Osteocyte (in vitro differentiated cells): ENCODE measurements at places on chromosomes 2 and 18. TPM values are rescaled to one million over a fixed set of nuclear protein-coding genes. Genes with fewer than 3 reads are reported as not detected.

The KRTCAP3 gene
- total RNA-seq, result 2.3 and 3.2 TPM in 2 replicates

The RBM44 gene
- 0.46 and 0.63 TPM in 2 replicates for total RNA-seq

The ERICH2 gene
- not detected in 2 replicates for total RNA-seq

The MERTK gene
- 1.2 and 1.5 TPM in 2 replicates for total RNA-seq

The PROKR1 gene
- not detected in 2 replicates for total RNA-seq

The MOGAT1 gene
- total RNA-seq, result not detected in 2 replicates

The G6PC2 gene
- not detected in 2 replicates for total RNA-seq

The ACKR3 gene
- 36.9 and 40.5 TPM in 2 replicates for total RNA-seq

The CENPO gene
- 12.7 and 12.8 TPM in 2 replicates for total RNA-seq

The ATP8B1 gene
- total RNA-seq, result 38.5 and 38.7 TPM in 2 replicates

The THOC1 gene
- total RNA-seq, result 36.5 and 39.7 TPM in 2 replicates

The FAM210A gene
- 12.5 and 13.8 TPM in 2 replicates for total RNA-seq

The TDRD15 gene
- not detected in 2 replicates for total RNA-seq

The CCDC74A gene
- total RNA-seq, result 1.8 and 2.4 TPM in 2 replicates

The LONRF2 gene
- total RNA-seq, result 0.26 and 0.32 TPM in 2 replicates

The RAB3GAP1 gene
- 46.7 and 48.3 TPM in 2 replicates for total RNA-seq

The NAT8 gene
- not detected in 2 replicates for total RNA-seq

The LCT gene
- not detected in 2 replicates for total RNA-seq

The GPR39 gene
- total RNA-seq, result 0.21 and 0.42 TPM in 2 replicates

The SMAD2 gene
- 145 and 147 TPM in 2 replicates for total RNA-seq

The CROCC2 gene
- not detected in 2 replicates for total RNA-seq

The DNAJC5G gene
- not detected in 2 replicates for total RNA-seq

The IHH gene
- 0.18 TPM in 1 of 2 replicates, not detected in the other for total RNA-seq

The NGEF gene
- total RNA-seq, result 0.26 and 0.27 TPM in 2 replicates

The C2orf76 gene
- total RNA-seq, result 11.1 and 11.5 TPM in 2 replicates

The NPHP1 gene
- total RNA-seq, result 3.0 and 3.6 TPM in 2 replicates

The TMEFF2 gene
- total RNA-seq, result 46.8 and 51.2 TPM in 2 replicates

The ALPP gene
- total RNA-seq, result not detected in 2 replicates

The SCTR gene
- not detected in 2 replicates for total RNA-seq

The ACMSD gene
- not detected in 2 replicates for total RNA-seq

The NEUROD1 gene
- total RNA-seq, result not detected in 2 replicates

The HOXD3 gene
- total RNA-seq, result not detected in 2 replicates

The PID1 gene
- not detected in 2 replicates for total RNA-seq

The GALNT14 gene
- 3.6 and 4.1 TPM in 2 replicates for total RNA-seq

The KLHL30 gene
- 1.0 and 1.2 TPM in 2 replicates for total RNA-seq

The BOLL gene
- not detected in 2 replicates for total RNA-seq

The GPR75 gene
- 1.1 and 1.2 TPM in 2 replicates for total RNA-seq

The KIF1A gene
- total RNA-seq, result 4.3 and 5.6 TPM in 2 replicates

The CFAP65 gene
- total RNA-seq, result not detected in 2 replicates

The CERKL gene
- total RNA-seq, result not detected in 2 replicates

The MBD5 gene
- total RNA-seq, result 44.9 and 51.7 TPM in 2 replicates

The MDH1B gene
- total RNA-seq, result 1.2 and 1.3 TPM in 2 replicates
